ENCODE measurements at places on chromosomes 3 and 15. TPM values are rescaled to one million over a fixed set of nuclear protein-coding genes. Genes with fewer than 3 reads are reported as not detected.

DGKG gene
- total RNA-seq = 4.8 TPM

AADAC gene
- total RNA-seq = 0.77 TPM

CPA3 gene
- total RNA-seq = not detected

GRIP2 gene
- under 0.01 TPM for total RNA-seq

IGDCC3 gene
- not detected for total RNA-seq

CCR5 gene
- under 0.01 TPM for total RNA-seq

TXNRD3 gene
- 10.3 TPM for total RNA-seq

GTPBP8 gene
- total RNA-seq = 31.4 TPM

KIF7 gene
- total RNA-seq = 11.4 TPM

CXCR6 gene
- not detected for total RNA-seq

HES1 gene
- total RNA-seq = 0.17 TPM

LEKR1 gene
- total RNA-seq = 0.26 TPM

GOLGA6A gene
- not detected for total RNA-seq
